ENCODE measurements at places on chromosomes 1 and 21.

DNA sequence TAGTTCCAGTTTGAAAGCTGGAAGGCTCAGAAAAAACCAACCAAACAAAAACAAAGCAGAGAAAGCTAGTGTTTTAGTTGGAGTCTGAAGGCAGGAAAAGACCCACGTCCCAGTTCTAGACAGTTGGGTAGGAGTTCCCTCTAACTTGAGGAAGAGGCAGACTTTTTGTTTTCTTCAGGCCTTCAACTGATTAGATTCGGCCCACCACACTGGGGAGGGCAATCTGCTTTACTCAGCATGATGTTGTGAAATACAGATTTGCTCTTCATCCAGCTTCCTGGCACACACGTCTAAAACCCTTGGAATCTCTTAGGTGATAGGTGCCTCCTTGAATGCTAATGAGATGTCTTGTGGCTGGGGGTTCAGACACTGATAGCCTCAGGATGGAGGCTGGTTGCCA lies 49.1 kb upstream of the CSF3R start:
- DNase-seq, result no peak

DNA sequence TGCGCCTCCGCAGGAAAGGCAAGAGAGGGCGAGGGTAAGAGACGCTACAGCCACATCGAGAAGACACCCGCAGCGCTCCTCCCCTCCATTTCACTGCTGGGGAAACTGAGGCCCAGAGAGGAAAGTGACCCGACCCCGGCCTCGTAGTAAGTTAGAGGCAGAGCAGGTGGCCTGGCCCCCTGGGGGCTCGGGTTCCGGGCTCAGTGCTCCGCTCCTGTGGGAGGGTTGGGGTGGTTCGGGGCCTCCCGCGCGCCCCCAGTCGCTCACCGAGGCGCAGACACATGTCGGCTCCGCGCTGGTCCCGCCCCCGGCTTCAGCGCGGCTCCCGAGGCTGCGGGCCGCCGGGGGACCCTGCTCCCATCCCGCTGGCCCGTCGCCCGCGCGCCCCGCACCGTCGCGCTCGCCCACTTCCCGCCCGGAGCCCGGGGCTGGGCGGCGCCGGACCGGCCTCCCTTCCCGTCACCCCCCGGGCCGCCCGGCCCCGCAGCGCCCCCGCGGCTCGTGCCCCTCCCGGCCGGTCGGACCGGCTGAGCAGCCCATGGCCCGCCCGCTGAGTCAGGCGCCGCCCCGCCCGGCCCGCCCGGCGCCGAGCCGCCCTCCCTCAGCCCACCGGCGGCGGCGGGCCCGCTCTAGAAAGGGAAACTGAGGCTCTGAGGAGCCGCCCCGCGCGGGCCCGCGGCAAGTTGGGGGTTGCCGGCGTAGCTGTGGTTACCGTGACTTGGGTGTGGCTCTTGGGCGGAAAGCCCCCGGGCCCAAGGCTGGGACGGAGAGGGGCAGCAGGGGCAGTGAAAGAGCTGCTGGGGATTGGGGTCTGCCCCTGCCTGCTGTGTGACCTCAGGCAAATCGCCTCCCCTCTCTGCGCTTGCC lies at the start of gene TMEM54:
TMEM54 (minus strand) TSS at position 434 of the 867 bp plus-strand sequence; CDS start at position 283, 151 bp downstream.
- DNase-seq, result no peak

DNA sequence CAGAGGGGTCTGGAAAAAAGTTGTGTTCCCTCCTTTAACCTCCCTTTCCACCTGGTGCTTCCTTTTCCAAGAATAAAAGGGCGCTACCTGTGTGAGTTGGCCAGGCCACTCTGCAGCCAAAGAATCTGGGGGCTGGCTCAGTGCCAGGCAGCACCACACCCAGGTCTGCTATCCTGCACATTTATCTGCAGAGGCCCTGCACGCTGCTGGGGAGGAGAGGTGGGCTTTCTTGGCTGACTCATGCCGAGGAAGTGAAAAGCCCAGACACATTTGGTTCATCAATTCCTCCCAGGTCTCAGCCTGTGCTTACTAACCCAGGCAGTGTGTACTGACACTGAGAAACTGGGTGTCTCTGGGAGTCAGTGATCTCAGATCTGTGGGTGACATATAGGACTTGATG lies 79.8 kb upstream of the F3 start:
- DNase-seq, result no peak

GRCh38 chr1:156502391-156502893 lies 1.9 kb upstream of the MEF2D start:
- no peak for DNase-seq

GRCh38 chr1:242425232-242425631 lies 99.3 kb downstream of the PLD5 start:
- DNase-seq, result no peak

- no peak for DNase-seq
These were observed 262.6 kb downstream of the ATG4C start for GRCh38 chr1:63046539-63046938.

DNA sequence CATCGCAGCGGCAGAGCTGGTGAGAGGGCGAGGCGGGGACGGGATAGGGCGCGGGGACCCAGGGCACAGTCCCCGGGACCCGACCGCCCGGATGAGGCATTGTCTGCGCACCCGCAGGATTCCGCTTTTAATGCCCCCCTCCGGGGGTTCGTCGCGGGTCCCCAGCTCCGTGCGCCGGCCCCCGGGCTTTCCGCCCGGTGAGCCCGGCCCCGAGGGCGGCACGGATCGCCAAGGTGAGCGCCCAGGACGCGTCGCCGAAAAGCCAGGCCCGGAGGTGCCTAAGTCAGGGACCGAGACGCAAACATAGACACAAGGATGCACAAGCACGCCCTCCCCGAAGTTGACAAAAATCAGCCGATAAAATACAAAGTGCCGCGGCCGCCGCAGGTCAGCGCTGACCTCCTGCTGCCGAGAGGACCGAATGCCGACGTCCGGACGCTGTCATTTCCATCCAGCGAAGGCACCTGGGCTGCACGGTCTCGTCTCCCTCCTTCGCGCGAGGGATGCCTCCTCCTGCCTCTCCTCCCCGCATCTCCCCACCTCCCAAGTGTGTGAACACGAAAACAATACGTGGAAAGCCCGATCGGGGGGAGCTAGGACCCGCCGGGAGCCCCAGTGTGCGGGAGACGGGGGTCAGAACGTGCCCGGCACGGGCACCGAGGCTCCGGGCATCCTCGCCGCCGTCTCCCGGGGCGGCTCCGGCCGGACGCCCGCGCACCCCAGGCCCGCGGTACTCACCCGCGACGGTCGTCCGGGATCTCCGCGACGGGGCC lies 101.1 kb upstream of the SOD1 start:
- DNase-seq, result peak; percentile 10

DNA sequence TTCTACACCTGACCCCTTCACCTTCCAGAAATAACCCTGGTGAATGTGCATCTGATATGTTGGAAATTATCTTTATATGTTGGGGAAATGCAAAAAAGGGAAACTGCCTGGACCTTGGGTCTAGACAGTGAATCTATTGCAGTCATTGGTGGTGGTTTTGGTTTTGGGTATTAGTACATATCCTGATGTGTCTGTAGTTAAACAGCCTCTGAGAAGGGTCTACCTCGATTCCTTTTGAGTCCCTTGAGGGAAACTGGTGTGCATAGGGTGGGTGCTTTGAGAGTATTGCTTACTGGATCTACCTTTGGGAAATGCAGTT lies 127.3 kb upstream of the KIAA0040 start:
- DNase-seq, result no peak

GRCh38 chr21:42854246-42855010 lies 24.9 kb downstream of the WDR4 start:
- no peak for DNase-seq

Data from stimulated activated CD4-positive, alpha-beta T cell treated with anti-CD3 and anti-CD28 coated beads, Interleukin-1b, Interleukin-23, amount 100 ng/mL, for 1 hour (primary cell).